ENCODE measurements at places on chromosomes 1 and 21. TPM values are rescaled to one million over a fixed set of nuclear protein-coding genes. Genes with fewer than 3 reads are reported as not detected.

The NECTIN4 gene
- total RNA-seq: not detected

The PADI2 gene
- 3.7 TPM for total RNA-seq

The TPTE gene
- not detected for total RNA-seq

The GSTM1 gene
- total RNA-seq: not detected

The RXRG gene
- not detected for total RNA-seq

The FAM43B gene
- total RNA-seq: 3.6 TPM

The SLC9C2 gene
- total RNA-seq: 1.1 TPM

The GJA5 gene
- total RNA-seq: 1.7 TPM

The TMEM82 gene
- not detected for total RNA-seq

The CELA3B gene
- total RNA-seq: not detected

The WNT4 gene
- not detected for total RNA-seq

The DNAH14 gene
- 55.3 TPM for total RNA-seq

The CLIC6 gene
- 1.5 TPM for total RNA-seq

The HSD3B1 gene
- not detected for total RNA-seq

The CCDC17 gene
- 1.0 TPM for total RNA-seq
